ENCODE measurements at places on chromosomes 1 and 21. TPM values are rescaled to one million over a fixed set of nuclear protein-coding genes. Genes with fewer than 3 reads are reported as not detected.

- DNase-seq, result peak; percentile 39
- no peaks in the 10 kb centered on the region for H3K4me1 ChIP-seq
- H3K27ac ChIP-seq, result no peak overlapping the region
- no peaks in the 10 kb centered on the region for H3K27me3 ChIP-seq
Measured at GRCh38 chr1:175273376-175274031, 80.9 kb upstream of the KIAA0040 start.

DNA sequence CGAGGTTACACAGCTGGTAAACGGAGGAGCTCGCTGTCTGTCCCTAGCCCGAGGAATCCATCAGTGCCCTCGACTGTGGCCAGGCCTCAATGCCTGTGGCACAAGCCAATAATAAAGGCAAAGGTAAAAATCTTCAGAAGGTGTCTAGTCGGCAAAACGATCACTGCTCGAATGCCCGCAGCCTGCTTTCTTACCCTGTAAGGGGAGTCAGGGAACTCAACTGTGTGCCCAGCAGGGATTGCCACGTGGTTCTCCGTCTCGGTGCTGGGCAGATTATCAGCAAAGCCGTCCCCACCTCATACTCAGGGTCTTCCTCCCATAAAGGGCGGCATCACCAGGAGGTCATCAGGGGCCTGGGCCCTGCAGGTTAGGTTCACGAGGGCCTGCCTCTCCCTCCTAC is 103.4 kb downstream of the PAX7 start:
- H3K27me3 ChIP-seq, result no peaks in the 10 kb centered on the region
- no peak for DNase-seq
- H3K4me3 ChIP-seq, result no peak overlapping the region
- H3K27ac ChIP-seq, result no peak overlapping the region
- H3K36me3 ChIP-seq, result no peaks in the 10 kb centered on the region
- H3K4me1 ChIP-seq, result no peaks in the 10 kb centered on the region

DNA sequence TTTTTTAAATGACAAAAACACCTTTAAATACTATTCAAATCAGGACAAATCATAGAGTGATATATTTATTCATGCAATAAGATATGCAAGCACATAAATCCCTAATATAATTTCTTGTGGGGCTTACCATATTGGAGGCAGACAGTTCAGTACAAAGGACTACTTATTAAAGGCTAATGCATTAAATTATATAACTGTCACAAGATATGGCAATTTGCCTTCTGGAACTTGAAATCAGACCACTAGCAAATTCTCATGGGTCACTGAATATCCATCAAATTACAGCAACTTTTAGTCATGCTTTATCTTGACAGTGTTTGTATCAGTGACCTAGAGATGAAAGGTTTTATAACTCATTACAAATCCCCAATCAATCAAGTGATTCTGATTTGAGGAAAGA is 54.1 kb upstream of the NCAM2 start:
- no peak overlapping the region for H3K27ac ChIP-seq
- DNase-seq, result no peak
- H3K4me1 ChIP-seq, result peaks cover 16% of the 10 kb centered on the region
- no peaks in the 10 kb centered on the region for H3K27me3 ChIP-seq

Gene TMEM200B
- total RNA-seq, result 27.7 TPM

- H3K27me3 ChIP-seq, result no peaks in the 10 kb centered on the region
- no peak for DNase-seq
- no peaks in the 10 kb centered on the region for H3K36me3 ChIP-seq
- H3K4me3 ChIP-seq, result no peak overlapping the region
Measured at GRCh38 chr21:38205940-38206339, 50.9 kb upstream of the KCNJ15 start.

DNA sequence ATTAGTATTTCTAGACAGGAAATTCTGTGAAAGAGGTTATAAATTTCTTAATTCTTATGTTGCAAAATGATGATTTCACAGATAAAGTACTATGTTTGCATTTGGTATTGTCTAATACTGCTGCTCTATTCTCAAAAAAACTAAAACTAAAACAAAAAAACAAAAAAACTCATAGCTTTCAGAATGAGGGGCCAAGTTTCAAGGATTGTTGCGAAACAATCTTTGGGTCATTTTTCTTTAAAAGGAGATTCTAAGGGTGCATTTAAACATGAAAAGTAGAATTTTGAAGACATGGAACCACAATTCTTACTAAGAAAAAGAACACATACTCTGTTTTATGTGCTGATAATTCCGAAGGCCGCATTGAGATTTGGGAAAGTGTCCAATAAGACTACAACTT is 645.1 kb downstream of the ADGRL2 start:
- H3K4me3 ChIP-seq, result no peak overlapping the region
- no peaks in the 10 kb centered on the region for H3K27me3 ChIP-seq
- H3K4me1 ChIP-seq, result no peaks in the 10 kb centered on the region
- DNase-seq, result no peak
- H3K27ac ChIP-seq, result peak overlapping the region; percentile 1

GRCh38 chr1:59506952-59507351 is 210.1 kb downstream of the FGGY start:
- no peaks in the 10 kb centered on the region for H3K27me3 ChIP-seq
- peaks cover 49% of the 10 kb centered on the region for H3K4me1 ChIP-seq
- H3K27ac ChIP-seq, result no peak overlapping the region

DNA sequence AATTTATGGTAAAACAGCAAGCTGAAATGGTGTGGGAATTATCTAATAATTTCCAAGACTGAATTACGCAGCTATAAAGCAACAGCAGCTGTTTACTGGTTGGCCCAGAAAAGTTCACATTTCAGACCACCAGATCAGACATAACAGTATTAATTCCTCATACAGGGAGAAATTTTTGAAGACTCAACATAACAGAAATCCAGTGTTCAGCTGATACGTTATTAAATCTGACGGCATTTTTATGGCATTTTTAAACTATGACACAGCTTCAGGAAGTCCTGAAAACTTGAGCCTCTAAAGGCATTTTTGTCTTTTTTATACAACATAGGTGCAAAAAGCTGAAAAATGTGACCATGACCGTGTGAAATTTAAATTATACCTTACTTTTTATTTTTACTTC is 91.2 kb downstream of the APP start:
- H3K4me3 ChIP-seq, result no peak overlapping the region
- no peak for DNase-seq
- no peaks in the 10 kb centered on the region for H3K27me3 ChIP-seq
- no peaks in the 10 kb centered on the region for H3K4me1 ChIP-seq

DNA sequence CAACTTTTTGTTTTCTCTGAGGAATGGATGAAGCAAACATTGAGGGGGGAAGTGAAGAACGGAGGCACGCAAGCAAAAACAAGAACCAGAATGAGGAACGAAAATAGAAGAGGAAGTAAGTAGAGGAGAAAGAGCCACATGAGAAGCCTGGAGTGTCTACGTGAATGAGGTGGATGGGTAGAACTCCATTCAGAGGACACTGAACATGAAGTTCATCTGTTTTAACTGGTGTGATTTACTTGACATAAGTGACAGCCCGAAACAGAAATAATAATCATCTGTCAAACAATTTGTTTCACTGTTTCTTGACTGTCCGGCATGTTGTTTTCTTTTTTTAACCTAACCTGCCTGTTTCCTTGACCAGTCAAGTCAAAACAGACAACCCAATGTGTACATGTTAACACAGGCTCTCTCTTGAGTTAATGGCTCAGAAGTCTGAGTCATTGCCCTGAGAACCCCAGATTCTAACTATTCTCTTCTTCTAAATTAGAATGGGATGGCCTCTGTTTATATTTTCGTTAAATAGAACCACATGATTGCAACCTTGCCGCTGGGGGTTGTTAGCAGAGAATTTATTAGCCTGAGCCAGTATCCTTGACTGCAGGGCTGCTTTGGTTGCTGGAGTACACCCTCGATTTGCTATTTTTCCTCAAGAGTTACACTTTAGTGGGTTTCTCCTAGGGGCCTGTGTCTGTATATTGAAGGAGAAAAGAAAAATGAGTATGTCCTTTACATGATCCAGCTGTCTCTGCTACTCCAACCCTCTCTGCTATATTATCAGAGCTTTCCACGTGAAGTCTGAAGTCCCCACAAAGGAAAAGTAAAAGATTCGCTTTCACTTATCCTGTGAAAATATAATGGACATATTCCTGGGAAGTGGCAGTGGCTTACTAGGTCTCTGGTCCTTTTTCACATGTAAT is 151.7 kb downstream of the ZC3H11B start:
- no peaks in the 10 kb centered on the region for H3K36me3 ChIP-seq
- no peaks in the 10 kb centered on the region for H3K27me3 ChIP-seq
- H3K27ac ChIP-seq, result peak overlapping the region; percentile 59
- no peak overlapping the region for H3K4me3 ChIP-seq
- no peak for DNase-seq

GRCh38 chr21:33511639-33512038 is 20.1 kb upstream of the DNAJC28 start:
- no peaks in the 10 kb centered on the region for H3K27me3 ChIP-seq
- no peak overlapping the region for H3K4me3 ChIP-seq
- H3K36me3 ChIP-seq, result no peaks in the 10 kb centered on the region
- no peak overlapping the region for H3K27ac ChIP-seq
- no peaks in the 10 kb centered on the region for H3K4me1 ChIP-seq
- no peak for DNase-seq

Gene PGBD5
- 1.4 TPM for total RNA-seq

Gene PLA2G2C
- total RNA-seq, result not detected

Gene OR10Z1
- not detected for total RNA-seq

- DNase-seq, result no peak
- peak overlapping the region; percentile 99 for H3K4me3 ChIP-seq
- H3K4me1 ChIP-seq, result peaks cover 4% of the 10 kb centered on the region
- no peaks in the 10 kb centered on the region for H3K27me3 ChIP-seq
Measured at GRCh38 chr1:40372658-40373322, 737 bp upstream of the SMAP2 start.

Measured in tibial nerve (tissue), 4 donors.